ENCODE measurements at places on chromosomes 2 and 18.

DNA sequence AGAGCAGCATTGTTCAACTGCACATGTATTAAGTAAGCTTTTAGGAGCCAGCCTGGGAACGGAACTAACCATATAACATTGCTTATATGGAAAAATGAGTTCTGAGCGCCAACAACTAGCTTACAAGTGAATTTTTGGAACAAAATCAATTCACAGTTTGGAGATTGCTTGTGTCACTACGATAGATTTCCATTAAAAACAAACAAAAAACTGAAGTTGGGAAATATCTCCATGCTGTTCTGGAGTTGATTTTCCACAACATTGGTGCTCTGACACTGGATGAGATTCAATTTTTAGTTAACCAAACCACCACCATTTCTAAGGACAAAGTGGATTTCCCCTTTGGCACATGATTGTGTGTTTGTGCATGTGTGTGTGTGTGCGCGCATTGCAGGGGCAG is 56.9 kb upstream of the ZNF397 start:
- DNase-seq, result no peak

DNA sequence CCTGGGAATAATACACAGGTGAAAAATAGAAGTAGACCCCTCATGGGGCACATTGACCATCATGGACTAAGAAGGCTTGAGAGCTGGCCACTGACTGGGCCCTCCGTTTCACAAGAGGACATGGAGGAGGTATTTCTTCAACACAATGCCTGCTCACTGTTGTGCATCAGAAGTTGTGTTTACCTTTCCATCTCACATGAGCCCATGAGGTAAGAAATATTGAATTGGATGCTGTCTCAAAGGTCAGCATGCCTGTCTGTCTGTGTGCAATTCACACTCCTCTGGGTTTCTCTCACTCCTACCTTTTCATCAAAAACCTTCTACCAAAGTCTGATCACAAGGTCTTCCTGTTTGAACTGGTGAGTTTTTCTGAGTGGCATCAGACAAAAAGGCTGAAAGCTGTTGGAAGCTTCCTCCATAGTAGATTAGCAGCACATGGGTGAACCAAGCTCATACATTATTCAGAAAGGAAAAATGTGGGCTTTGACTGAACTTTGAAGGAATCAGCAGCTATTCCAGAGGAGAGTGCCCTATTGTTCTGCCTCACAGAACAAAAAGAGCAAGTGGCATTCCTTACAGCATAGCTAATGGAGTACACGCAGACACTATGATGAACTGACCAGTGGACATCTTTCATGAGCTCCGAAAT is 143.2 kb upstream of the RND3 start:
- DNase-seq, result no peak

DNA sequence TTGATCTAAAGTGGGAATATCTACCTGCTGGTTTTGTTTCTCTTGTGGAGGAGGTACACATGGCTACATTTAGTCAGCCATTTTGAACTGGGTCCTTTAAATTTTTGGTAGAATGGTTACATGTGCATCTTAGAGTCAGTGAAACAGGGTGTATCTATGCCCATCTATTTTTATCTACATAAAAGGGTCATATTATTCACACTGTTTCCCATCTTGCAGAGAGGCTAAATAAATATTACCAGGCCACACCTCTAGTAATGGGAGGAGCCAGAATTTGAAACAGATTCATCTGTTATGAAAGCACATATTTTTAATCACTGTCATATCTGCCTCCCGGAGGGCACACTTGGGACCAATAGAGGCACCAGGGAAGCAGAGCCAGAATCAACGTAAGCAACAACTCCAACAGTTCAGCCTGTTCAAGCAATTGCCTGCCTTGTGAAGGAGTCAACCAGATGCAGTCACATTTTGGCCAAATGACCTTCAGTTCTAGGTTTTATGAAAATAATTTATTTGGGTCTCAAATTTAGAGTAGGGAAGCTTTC is 376.8 kb downstream of the TSN start:
- DNase-seq, result no peak

GRCh38 chr2:208722731-208723130 is 316.1 kb downstream of the PTH2R start:
- DNase-seq, result no peak

GRCh38 chr2:48852938-48853337 is 97.4 kb upstream of the LHCGR start:
- DNase-seq, result no peak

- no peak for DNase-seq
These were observed 180.6 kb downstream of the CLIP4 start for GRCh38 chr2:29295845-29296244.

DNA sequence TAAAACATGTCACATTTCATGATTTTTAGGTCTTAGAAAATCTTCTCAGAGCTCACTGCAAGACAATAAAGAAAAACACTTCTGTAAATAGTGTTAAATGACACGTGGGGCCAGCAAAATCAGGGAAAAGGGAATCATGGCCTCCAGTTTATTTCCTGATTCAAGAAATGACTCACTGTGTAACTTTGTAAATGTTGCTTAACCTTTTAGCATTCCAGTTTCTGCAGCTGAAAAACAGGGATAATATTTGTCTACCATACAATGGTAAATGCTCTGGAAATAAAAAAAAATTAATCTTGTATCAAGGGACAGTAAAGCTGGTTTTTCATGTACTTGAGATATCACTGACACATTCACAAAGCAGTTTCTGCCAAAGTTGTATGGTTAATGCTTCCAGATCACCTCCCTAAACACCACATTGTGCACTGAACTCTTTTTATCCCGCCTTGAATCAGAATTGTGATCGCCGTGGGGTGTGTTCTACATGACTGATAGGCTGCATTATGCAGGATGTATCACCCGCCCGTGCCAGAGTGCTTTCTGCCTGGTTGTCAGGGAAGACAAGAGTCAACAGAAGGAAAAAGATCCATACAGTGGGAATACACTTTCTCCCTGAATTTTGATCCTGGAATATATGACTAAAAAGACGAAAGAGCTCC is 238.8 kb downstream of the IKZF2 start:
- DNase-seq, result peak; percentile 27

DNA sequence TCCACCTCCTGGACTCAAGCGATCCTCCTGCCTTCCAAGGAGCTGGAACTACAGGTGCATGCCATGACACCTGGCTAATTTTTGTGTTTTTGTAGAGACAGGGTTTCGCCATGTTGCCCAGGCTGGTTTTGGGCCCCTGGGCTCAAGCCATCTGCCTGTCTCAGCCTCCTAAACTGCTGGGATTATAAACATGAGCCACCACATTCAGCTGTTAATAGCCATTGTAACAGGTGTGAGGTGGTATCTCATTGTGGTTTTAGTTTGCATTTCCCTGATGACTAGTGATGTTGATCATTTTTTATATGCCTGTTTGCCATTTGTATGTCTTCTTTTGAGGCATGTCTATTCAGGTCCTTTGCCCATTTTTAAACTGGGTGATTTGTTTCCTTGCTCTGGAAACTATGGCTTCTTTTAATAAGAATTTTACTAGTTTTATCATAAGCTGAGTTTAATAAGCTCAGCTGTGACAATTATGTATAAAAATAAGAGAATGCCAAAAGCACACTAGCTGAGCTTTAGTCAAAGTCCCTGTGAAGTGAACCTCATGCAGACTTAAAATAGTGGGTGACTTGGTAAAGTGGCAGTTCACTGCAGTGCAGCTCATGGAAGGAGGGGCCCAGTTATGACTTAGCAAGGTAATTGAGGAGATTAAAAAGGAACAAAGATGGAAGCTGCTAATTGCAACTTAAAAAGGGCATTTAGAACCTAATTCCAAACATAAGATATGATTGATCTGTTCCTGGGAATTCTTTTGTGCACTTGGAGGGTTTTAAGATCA is 465.1 kb downstream of the TGIF1 start:
- DNase-seq, result peak; percentile 55

DNA sequence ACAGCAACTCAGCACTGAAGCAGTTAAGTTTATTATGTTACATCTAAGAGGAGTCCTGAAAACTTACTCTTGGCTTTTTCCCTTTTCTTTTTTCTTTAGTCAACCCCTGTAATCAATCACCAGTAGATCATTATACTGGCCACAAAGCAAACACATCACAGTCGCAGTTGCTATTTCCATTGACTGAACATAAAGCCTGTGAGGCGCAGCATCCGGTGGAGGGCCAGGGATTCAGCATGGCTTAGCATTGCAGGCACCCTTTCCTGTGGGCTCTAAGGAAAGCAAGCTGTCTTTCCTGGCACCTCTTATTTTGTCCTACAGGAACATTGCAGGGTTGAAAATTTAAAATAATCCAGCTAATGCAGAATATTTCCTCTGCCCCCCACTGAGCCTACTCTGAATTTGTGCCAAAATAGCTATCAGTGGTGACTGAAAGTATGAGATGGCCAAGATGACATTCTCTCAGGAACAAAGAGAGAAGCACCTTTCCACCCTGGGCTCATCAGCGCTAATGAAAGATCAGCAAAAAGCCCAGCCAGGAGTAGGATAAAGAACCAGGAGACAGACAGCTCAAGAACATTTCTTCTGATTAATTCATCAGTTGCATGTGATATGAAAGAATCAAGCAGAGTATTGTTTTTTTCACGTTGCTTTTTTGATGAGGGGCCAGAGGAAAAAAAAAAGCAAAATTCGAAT is 85.3 kb upstream of the SULT1C3 start:
- DNase-seq, result peak; percentile 38

- no peak for DNase-seq
These were observed 28.0 kb downstream of the HDAC4 start for GRCh38 chr2:239372835-239373234.

GRCh38 chr2:37656512-37657423 is 14.7 kb downstream of the CDC42EP3 start:
- DNase-seq, result no peak

- no peak for DNase-seq
These were observed 40.2 kb downstream of the CCBE1 start for GRCh38 chr18:59657012-59657411.

DNA sequence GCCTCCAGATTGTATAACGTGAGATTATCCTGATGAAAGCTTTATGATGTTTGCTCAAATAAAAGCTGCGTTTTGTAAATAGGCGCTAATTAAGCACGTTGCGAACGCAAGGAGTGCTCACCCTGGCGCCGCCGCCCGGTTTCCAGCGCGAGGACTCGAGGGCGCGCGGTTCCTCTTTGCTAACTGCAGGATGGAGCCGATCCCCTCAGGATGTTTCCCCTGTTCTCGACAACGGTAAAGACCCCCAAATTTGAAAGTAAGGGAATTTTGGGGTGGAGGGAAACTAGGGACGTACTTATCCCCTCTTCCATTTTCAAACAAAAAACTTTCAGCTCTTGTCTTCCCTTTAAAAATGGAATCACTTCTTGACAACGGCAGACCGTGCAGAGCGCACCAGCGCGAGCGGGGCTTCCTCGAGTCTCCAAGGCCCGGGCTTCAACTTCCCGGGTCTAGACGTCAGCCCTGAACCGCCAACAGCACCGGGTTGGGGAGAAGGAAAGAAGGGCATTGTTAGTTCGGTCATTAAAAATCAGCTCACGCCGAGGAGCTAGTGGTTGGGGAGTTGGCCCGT is 1.1 kb upstream of the GBX2 start:
- DNase-seq, result no peak

GRCh38 chr18:69638056-69638455 is 237.4 kb downstream of the DOK6 start:
- no peak for DNase-seq

DNA sequence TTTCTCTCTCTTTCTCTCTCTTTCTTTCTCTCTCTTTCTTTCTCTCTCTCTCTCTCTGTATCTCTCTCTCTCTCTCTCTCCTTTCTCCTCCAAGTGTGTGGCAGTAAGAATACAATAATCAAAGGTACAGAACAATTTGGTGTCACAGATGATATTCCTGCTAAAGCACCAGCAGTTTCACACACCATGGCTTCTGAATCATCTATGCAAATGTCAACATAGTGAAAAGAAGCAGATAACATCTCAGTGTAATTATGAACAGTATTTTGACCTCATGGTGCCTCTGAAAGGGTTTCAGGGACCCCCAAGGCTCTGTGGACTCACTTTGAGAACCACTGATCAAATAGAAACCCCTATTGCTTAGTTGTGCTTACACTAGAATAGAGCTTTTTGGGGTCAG is 38.5 kb upstream of the CSRNP3 start:
- DNase-seq, result no peak

All from NCI-H774 (cell line).